Parietal lobe (tissue), 2 donors: ENCODE measurements at places on chromosomes 5 and 9. TPM values are rescaled to one million over a fixed set of nuclear protein-coding genes. Genes with fewer than 3 reads are reported as not detected.

The CRHBP gene
- total RNA-seq: 2.8 TPM

The DDX4 gene
- 0.31 TPM for total RNA-seq

The PPP3R2 gene
- total RNA-seq: 0.63 TPM

The MIER3 gene
- 37.2 TPM for total RNA-seq

The KIF12 gene
- total RNA-seq: 1.3 TPM

The BRIX1 gene
- 29.1 TPM for total RNA-seq

The FER gene
- total RNA-seq: 94.2 TPM

The PCYOX1L gene
- total RNA-seq: 13.1 TPM

The NOTCH1 gene
- 57.6 TPM for total RNA-seq

The SLC9A3 gene
- 1.6 TPM for total RNA-seq

The ADAMTSL1 gene
- 44.1 TPM for total RNA-seq

The NDOR1 gene
- 6.9 TPM for total RNA-seq
